ENCODE measurements at places on chromosomes 12 and 14.

- DNase-seq = no peak
Observed at GRCh38 chr14:76917158-76917596, 91.0 kb downstream of the LRRC74A start.

DNA sequence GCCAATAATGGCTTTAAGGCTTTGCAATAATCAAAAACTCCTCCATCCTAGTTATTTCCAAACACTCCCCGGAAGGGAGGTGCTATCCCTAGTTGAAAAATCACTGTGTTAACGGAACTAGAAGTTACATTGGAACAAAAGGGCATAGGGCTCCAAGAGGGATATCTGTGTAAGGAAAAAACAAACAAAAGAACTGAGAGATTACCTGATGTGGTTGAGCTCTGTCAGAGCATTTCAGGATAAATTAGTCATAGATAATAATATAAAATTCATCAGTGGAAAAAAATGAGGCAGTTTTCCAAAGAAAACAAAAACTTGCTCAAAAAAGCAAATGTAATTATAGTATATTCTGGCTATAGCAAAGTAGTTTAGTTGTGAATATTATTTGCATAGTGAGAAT, 27.4 kb upstream of the PAPLN start:
- no peak for DNase-seq

GRCh38 chr12:47570151-47570550, 135.7 kb downstream of the RPAP3 start:
- DNase-seq = no peak

DNA sequence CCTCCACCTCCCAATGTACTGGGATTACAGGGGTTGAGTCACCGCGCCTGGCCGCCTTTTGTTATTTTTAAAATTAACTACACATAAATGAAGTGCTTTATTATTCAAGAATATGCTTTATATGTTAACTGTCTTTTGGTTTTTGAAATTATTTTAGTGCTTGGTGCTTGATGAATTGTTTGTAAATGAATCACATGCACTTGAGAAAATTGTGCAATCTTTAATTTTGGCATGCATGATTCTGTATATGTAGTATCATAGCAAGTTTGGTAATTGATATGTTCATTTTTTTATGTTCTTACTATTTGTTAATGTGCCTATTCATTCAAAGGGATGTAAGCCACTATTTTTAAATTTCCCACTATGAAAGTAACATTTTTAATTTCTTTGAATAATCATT, 440.9 kb downstream of the NAV3 start:
- DNase-seq = no peak

- DNase-seq = no peak
Observed at GRCh38 chr14:36647417-36647823, 14.2 kb upstream of the PAX9 start.

DNA sequence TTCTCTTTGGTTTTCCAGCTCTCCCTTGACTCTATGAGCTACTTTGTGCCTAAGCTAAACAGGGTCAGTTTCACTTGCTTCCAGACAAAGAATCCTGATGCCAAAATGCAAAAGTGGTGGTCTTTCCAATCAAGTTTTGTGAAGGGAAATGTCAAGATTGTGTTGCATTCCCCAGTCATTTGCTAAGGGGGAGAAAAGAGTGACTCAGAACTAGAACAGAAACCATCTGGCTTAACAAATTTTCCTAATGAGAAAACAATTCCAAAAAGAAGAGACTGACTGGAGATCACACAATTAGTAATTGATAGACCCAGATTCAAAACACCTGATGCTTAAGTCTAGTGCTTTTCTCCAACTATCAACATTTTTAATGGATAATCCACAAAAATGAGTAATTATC, 235.1 kb upstream of the DIO2 start:
- DNase-seq = no peak

DNA sequence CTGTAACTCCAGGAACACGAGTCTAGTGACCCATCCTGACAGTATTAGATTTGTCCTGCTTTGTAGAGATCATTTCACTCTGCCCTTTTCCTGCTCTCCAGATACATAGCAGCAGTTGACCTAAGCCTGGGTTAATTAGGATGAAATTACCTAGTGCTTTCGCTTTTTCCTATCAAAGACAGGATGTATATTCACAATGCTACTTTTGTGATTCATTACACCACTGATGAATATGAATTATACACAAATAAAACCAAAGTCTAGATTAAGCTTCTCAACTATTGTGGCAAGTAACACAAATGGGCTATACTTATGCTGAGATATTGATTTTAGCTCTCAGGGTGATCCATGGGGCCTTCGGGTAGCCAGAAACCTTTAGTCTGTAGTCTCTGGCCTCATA, 17.9 kb downstream of the CERS5 start:
- DNase-seq = no peak

DNA sequence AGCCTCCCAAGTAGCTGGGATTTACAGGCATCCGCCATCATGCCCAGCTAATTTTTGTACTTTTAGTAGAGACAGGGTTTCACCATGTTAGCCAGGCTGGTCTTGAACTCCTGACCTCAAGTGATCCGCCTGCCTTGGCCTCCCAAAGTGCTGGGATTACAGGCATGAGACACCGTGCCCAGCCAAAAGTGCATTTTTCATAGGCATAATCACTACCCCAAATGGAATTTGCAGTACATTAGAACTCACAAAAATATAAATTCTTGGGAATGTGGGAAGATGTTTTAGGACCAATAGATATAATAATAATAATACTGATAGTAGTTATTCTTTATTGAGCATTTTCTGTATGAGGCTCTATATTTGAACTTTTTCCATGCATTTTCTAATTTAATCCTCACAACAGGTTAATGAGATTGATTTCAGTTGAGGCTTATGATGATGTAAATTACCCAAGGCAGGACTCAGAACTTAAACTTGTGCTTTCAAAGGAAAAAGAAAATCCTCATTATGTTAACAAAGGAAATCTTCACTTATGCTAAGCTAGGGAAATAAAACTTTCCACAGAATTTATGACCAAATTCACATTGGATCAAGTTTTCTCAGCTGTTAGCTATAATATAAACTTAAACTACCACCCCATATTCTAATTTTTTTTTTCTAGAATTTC, 121.6 kb downstream of the SRGAP1 start:
- DNase-seq = no peak

DNA sequence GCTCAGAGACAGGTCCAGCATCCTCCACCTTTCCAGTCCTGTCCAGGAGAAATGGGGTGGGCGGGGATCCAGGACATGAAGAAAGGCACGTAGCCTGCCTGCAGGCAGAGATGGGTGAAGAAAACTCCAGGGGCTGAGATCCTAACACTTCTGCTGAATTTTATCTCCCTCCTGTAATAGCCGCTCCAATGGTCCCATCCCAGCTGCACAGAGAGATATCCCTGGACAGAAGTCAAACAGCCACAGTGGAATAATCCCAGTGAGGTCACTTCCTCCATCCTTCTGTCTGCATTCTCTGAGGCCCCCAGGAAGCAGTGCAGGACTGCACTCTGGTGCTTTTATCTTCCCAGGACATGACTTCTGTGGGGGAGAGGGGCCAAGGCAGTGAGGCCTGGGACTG, 26.3 kb downstream of the KRT18 start:
- no peak for DNase-seq

DNA sequence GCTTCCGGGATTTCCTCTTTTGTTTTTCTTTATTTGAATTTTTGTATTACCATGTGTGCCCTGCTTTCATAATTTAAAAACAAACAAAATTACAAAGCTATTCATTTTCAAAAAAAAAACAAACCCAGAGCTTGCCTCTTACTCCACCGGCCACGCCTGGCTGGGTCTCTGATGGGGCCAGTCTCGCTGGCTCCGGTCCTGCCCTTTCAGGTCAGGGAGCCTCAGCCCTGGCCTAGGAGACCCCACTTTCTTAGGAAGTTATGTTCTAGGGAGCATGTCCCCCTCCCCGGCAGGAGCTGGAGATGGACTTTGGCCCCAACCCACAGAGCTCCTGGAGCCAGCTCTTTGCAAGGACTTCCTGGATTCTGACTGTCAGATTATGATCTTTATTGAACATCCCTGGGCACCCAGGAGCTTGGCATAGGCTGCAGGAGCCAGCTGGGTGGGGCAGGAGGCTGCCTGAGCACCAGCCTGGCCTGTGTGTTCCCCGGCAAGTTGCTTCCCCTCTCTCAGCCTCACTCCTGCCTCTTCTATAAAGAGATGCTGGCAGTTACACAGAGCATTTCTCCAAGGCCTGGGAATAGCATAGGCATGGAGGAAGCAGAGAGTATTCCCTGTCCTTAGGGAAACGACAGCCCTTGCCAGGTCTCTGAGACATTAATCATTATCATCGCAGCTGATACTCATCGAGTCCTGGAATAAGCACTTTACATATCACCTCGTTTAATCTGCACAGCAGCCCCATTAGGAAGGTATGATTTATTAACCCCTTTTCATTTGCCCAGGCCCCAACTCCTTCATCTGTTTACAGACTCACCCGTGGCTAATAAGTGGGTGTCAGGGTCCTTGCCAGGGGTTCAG, 3.5 kb downstream of the DEGS2 start:
- no peak for DNase-seq

DNA sequence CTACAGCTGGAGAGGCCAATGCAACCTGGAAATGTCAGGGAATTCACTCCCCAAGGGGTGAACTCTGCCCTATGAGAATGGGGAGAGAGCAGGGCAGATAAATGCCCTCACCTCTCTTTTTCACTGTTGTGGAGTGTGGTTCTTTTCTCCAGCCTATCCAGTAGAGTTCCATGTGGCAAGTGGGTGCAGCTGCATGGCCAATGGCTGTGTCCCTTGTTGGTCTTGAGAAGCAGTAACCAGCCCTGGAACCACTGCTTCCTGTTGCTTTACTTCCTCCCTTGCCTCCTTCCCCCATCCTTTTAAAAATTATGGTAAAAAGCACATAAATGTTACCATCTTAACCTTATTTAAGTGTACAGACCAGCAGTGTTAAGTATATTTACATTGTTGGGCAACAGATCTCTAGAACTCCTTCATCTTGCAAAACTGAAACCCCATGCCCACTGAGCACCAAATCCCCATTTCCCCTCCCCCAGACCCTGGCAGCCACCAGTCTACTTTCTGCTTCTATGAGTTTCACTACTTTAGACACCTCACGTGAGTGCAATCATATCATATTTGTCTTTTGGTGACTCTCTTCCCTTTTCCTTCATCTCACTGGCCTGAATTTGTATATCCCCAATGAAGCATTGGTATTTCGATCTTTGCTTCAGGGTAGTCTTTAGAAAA, 77.0 kb upstream of the GRIP1 start:
- DNase-seq = no peak

- DNase-seq = no peak
Observed at GRCh38 chr12:48978741-48979601, 849 bp downstream of the WNT1 start.

- DNase-seq = peak; percentile 10
Observed at GRCh38 chr12:107884769-107885694, 110.5 kb downstream of the ASCL4 start.

DNA sequence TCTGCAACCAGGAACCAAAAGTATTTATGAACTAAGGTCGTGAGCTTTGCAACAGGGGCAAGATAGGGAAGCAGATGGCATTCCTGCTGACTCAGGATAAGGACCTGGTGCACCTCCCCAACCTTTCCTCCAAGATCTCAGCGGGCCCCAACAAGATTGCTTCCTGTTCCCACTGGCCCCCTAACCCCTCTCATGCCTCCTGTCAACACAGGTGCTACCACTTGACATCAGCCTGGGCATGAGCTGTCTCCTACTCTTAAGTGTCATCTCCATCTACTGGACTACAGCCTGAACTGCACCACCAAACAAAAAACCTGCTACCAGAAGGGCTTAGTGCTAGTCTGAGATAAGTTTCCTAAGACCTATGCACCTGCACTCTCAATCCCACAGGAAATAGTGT, 32.7 kb downstream of the MED6 start:
- no peak for DNase-seq

GRCh38 chr12:122896662-122897061, 738 bp upstream of the VPS37B start:
- DNase-seq = no peak

DNA sequence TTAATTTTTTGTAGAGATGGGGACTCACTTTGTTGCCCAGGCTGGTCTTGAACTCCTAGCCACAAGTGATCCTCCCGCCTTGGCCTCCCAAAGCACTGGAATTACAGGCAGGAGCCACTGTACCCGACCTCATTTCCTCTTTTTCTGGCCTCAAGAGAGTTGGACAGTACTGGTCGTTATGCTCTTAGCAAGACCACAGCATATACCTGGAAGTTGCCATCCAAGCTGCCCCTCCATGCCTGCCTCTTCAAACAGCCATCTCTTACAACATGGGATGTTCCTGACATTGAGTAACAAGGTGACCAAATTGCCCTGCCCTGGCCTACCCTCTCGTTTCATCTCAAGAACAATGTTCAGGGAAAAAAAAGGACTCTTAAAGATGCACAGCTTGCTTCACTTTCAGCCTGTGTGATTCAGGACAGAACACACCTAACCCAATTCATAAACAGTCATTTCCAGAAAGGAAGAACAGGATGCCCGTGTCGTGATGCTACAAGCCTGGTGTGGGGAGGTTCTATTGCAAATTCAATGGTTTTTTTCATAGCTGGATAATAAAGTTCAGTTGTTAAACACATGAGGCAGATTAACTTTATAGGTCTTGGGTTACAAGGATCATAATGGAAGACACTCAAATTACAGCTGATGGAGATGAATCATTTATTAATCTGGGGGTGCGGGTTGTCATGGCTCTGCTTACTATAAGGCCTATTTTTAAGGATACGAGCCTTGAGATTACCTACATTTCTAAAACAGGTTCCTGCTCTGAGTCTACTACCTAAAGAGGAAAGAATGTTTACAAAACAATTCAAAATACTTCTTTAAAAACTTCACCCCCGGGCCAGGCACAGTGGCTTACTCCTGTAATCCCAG, 11.9 kb downstream of the GLTP start:
- DNase-seq = no peak

GRCh38 chr12:26088998-26089397, 35.8 kb downstream of the BHLHE41 start:
- DNase-seq = no peak

- no peak for DNase-seq
Observed at GRCh38 chr12:104683831-104684503, 227.2 kb downstream of the CHST11 start.

- no peak for DNase-seq
Observed at GRCh38 chr14:104689109-104689880, at the start of gene INF2. INF2 (plus strand) TSS chr14:104689618; CDS start chr14:104701366, 11,748 bp downstream.

DNA sequence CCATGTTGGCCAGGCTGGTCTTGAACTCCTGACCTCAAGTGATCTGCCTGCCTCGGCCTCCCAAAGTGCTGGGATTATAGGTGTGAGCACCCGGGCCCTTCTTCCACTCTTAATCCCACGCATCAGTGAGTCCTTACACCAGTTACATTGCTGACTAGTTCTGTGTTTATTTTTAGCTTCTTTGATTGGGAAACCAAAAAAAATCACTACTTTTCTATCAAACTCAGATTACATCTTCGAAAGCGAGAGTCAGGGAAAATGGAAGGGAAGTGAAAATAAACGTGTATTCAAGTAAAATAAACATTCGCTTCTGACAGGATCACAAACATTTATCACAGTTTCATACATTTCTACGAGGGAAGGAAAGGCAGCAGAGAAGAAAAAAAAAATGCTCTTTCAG, 32.2 kb downstream of the FGD6 start:
- DNase-seq = no peak

GRCh38 chr12:2152134-2152533, 99.3 kb downstream of the CACNA1C start:
- DNase-seq = no peak
